ENCODE measurements at places on chromosomes 2 and 18.

DNA sequence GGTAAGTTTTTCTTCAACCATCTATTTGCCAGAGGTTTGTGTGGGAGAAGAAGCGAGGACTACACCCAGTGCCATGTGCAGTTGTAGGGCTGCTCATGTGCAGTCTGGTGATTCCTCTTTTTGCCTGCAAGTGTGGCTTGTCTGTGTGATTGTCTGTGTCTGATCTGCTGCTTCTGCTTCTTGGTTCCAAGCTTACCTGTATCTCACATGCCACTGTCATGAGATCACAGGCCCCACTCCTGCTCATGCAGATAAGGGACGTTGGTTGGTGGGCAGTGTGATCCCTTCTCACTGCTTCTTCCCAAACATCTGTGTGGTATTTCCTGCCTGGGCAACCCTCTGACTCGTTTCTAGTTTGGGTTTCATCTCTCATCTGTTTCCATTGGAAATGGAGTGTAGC lies 27.1 kb downstream of the RRM2 start:
- no peak for DNase-seq

DNA sequence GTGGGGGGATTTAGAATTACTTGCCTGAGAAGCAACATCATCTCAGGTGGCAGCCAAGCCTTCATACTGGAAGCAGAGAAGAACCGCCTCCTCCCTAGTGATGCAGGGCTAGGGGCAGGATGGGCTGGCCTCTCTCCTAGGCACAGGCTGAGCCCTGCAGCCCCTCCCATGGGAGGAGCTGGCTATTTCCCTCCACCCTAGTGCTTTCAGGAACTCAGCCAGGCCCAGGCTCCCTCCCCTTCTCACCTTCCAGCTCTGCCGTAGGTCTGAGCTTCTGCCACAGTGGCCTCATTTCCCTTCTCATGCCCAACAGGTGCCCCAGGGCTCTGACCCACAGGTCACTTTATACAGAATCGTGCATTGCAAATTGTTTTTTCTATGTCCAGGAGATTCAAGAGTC lies 31.0 kb downstream of the CENPA start:
- DNase-seq = no peak

GRCh38 chr2:10228611-10229365 lies 73.9 kb upstream of the HPCAL1 start:
- DNase-seq = no peak

DNA sequence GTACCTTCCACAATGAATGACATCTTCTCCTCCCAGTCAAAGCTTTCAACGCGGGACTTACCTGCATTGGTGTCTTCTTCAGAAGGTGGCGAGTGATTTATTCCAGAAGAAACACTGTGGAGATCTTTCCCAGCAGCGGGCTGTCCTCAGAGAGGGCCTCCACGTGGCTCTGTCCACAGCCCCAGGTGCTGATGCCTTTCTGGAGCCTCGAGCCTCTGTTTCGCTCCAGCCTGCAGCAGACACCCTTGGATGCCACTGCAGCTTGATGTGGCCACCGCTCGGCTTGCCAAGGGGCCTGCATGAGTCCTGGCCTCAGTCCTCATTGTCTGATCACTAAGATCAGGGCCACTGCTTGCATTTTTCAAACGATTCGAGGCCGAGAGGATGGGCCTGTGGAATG lies 46.6 kb upstream of the GALR1 start:
- DNase-seq = no peak
